ENCODE measurements at places on chromosomes 6 and 20.
A peak's percentile ranks its signal among the peaks of the same experiment; 100 is the strongest.

DNA sequence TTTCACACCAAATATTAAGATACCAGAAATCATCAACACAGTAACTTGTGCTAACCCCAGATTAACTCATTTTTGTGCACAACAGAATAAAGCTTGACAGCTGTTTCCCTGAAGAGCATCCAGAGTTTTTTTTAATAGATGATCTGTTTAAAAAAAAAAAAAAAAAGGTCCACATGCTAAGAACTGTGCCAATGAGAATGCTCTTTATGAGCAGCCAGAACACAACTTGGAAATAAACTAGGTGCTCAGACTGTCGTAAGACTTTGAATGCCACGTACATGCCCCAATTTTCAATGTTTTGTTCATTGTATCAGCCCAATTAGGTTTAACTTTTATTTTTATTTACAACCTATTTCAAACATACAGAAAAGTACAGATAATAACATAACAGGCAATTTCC is 47.3 kb downstream of the STAU1 start:
- no peak overlapping the region for H3K27ac ChIP-seq
- no peak overlapping the region for H3K4me3 ChIP-seq
- H3K27me3 ChIP-seq, result no peaks in the 10 kb centered on the region
- peaks cover 18% of the 10 kb centered on the region for H3K4me1 ChIP-seq

DNA sequence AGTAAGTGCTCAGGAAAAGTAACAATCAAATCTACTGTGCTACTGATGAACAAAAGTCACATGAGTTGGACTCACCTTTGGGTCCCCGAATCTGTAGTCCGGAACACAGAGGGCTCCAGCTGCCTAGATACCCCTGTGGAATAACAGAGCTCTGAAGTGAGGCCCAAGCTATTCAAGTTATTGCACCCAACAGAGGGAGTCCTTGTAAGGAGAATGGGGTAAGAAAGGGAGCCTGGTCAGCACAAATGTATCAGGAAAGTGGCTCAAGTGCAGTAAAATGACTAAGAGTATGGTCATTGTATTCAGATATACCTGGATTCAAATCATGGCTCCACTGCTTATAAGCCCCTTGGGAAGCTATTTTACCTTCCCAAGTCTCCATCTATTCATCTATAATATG is 20.9 kb downstream of the EDN1 start:
- H3K27me3 ChIP-seq, result no peaks in the 10 kb centered on the region
- H3K4me3 ChIP-seq, result no peak overlapping the region
- no peaks in the 10 kb centered on the region for H3K36me3 ChIP-seq

- no peaks in the 10 kb centered on the region for H3K4me1 ChIP-seq
- H3K4me3 ChIP-seq, result no peak overlapping the region
- no peaks in the 10 kb centered on the region for H3K27me3 ChIP-seq
- no peaks in the 10 kb centered on the region for H3K36me3 ChIP-seq
- no peak overlapping the region for H3K27ac ChIP-seq
Observed at GRCh38 chr20:57996465-57996864, 232.0 kb downstream of the ANKRD60 start.

DNA sequence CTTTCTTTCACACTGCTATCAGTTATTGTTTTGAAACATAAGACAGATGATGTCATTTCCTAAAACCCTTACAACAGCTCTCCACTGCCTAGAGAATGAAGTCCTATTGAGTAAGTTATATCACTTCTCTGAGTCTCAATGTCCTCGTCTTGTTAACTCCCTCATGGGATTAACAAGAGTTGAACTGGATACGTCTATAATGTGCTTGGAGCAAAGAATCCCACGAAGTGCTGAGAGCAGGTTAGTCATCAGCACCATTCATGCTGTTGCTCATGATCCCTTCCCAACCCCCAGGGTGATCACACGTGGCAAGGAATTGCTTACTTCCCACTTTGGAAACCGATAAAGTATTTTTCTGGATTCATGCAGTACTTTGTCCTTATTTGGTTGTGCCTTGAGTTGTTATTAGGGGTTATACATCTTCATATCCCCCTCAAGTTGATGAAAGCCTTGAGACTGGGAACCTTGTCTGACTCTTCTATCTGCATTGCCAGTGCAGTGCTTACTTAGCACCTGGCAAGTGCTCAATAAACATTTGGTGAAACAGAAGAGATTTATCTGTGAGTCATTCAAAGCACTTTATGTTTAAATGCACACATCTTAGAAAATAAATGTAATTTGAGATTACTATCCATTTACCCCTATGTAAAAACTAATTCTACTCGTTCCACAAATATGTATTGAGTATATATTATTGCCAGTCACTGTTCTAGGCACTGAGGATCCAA is 487.5 kb downstream of the EPM2A start:
- no peaks in the 10 kb centered on the region for H3K4me1 ChIP-seq
- no peak overlapping the region for H3K4me3 ChIP-seq

DNA sequence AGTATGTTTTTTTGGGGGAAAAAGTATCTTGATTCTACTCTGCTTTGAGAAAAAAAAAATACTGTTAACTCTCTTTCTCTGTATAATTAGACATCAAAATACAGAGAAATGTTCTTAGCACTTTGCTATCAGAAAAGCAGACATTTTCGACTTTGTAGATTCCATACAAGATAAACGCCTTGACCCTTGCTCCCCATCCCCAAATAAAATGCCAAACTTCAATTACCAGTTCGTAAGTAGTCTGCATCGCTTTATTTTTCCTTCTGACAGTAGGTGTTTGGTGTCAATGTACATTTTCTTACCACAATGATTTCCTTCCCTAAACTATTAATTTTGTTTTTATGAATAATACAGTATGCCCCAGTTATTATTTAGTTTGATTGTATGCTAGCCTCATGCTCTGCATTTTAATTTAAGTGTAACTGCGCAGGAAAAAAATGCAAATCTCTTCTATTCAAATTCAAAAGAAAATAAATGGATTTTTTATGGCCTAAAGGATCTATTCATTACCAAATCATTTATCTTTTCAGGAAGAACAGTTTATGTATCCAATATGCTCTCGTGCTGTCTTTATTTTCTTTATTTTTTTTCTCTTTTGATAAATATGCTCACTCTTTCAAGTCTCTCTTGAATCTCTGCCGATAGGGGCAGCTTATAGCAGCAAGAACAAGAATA is 84.8 kb upstream of the ZNF217 start:
- H3K27me3 ChIP-seq, result no peaks in the 10 kb centered on the region
- H3K36me3 ChIP-seq, result no peaks in the 10 kb centered on the region
- peak overlapping the region; percentile 72 for H3K27ac ChIP-seq
- H3K4me1 ChIP-seq, result peaks cover 32% of the 10 kb centered on the region

Data from stomach (tissue), 19 donors.